Bronchial epithelial cell (primary cell): ENCODE measurements at places on chromosomes 11 and 22. TPM values are rescaled to one million over a fixed set of nuclear protein-coding genes. Genes with fewer than 3 reads are reported as not detected.
A peak's percentile ranks its signal among the peaks of the same experiment; 100 is the strongest.

DNA sequence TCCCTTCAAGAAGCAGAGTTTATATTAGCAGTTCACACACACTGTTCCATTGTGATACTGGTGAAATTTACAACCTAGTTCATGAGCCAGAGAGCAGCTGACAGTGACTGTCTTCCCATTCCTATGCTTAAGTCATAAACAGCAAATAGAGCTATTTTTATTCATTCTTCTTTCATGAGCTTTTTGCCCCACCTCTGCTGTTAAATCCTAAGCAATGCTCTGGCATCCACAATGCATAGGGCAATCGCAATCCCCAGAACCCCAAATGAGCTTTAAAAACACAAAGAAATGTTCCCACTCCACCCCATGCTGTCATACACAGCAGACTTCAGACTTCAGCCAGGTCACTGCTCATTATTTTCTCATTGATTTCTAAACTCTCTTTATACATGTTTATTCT is 307.5 kb downstream of the ETS1 start:
- DNase-seq = peak; percentile 52

DNA sequence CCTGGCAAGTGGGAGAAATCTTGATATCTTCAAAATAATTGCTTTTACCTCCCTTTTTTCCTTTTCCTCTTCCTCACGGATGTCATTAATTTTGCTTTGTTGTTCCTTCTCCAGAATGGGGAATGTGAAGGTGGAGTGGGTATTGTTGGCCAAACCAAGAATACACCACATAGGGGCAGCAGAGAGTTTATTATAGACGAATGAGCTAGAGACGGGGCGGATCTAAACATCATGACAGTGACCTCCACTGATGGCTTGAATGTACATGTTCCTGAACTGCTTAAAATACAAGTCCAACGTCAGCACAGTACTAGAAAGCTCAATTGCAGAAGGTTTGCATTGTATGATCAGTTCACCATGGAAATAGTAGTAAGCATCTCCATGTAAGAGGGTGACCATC is 122.3 kb upstream of the SNX19 start:
- peak; percentile 44 for DNase-seq

- no peak for DNase-seq
Observed at GRCh38 chr11:68694431-68695297, 10.3 kb downstream of the GAL start.

DNA sequence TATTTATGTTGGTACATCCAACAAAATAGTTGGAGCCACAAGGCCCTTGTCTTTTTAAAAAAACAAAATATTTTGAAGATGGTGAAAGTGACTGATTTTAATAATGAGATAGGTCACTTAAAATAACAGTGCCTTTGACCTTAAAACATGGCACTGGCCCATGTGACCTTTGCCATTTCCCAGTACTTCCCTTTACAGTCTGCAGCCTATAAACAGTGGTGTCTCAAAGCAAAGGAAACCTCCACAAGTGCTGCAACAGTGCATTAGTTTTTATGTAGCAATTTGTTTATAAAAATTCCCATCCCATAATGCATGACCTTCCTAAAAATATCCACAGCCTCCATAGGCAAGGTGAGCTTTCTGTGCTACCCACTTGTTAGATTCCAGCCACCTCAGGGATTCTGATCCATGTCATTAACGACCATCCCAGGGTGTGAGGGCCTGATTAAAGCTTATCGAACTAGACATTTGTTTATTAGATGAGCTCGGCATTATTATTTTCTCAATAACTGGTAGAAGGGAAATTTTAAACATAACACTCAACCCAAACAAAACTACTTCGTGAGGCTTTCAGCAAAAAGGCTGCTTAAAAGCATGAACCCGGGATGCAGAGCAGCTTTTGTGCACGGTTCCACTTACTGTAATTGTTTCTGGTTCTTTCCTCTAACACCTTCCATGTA is 28.0 kb upstream of the CRKL start:
- DNase-seq = no peak

Gene ACR
- not detected in 2 replicates for total RNA-seq

Gene EIF3M
- 326 and 500 TPM in 2 replicates for total RNA-seq

Gene SMTNL1
- total RNA-seq = not detected in 2 replicates

DNA sequence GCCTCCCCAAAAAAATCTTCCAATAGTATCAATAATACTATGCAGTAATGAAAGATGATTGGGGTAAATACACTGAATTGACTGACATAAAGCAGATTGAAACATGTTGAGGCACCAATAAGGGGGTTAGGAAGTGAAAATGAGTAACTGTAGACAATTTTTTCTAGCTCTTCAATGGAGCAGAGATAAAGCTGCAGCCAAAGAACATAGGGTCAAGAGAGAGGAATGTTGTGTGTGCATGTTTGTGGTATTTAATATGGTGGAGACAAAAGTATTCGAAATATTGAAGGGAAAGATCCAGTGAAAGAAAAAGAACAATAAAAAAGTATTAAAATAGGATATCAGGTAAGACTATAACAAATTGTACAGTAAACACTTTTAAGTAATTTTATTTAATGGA is 450.0 kb upstream of the CCDC179 start:
- peak; percentile 26 for DNase-seq

Gene GSTT2
- total RNA-seq = not detected in 2 replicates

DNA sequence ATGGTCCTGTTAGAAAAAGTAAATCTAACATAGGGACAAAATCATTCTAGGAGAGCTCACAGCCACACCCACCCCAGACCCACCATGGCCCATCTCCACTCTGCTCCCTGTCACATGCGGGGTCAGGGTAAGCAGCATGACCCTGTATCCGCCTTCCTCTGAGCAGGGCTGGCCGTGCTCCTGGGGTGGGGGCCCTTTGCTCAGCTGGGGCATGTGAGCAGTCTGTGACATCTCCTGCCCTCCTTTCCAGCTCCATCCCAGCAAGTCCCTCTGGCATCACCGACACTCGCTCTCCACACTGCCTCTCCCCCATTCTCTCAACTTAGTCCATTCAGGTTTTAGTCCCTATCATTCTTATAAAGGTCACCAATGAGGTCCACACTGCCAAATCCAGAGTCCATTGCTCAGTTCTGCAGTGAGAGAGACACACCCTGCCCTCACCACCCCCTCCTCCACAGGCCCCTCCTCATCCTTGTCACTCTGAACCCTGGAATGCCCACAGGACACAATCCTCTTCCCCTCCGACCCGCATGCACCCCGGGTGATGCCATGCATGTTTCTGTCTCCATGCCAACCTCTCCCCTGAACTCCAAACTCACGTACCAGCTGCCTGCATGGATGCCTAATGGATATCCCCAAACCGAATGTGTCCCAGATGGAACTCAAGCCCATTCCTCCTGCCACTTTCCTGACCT is 65.1 kb upstream of the PITPNB start:
- no peak for DNase-seq

DNA sequence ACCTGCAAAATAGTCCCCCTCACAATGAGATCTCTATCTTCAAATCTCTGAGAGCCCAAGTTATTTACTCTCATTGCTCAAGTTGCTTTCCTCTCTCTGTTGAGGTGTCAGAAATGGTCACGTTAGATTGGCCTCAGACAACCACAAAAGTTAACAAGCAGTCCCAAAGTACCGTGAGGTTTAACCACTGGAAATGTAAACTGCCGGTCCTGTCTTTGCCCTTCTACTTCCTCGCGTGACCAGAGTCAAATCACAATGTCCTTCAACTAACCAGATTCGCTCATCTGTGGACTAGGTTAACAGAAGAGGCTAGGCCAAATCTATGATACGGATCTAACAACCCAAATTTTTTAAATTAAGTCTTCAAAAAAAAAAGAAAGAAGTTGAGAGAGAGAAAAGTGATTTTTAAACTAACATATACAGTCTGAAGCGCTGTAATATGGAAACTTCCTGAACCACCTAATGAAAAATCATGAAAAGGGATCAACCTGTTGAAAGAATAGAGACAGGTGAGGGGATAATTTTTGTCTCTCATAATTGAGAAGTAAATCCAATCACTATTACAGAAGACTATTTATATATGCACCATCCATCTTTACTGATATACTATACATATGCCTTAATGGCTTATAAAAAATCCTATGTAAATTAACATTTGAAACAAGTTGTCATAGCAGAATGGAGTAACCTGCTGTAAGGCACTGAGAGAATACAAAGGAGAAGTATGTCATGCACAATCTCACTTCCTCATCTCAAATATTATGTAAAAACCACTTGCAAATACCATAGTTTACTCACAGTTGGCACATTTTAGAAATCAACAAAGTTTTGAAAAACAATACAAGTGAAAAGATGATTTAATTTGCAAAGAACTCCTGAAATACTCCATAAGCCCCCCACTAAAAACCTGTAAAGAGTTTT is 3.3 kb upstream of the JAML start:
- DNase-seq = no peak
